Activated naive CD8-positive, alpha-beta T cell treated with anti-CD3 and anti-CD28 coated beads for 36 hours (primary cell): ENCODE measurements at places on chromosomes 12 and 14. TPM values are rescaled to one million over a fixed set of nuclear protein-coding genes. Genes with fewer than 3 reads are reported as not detected.

DNA sequence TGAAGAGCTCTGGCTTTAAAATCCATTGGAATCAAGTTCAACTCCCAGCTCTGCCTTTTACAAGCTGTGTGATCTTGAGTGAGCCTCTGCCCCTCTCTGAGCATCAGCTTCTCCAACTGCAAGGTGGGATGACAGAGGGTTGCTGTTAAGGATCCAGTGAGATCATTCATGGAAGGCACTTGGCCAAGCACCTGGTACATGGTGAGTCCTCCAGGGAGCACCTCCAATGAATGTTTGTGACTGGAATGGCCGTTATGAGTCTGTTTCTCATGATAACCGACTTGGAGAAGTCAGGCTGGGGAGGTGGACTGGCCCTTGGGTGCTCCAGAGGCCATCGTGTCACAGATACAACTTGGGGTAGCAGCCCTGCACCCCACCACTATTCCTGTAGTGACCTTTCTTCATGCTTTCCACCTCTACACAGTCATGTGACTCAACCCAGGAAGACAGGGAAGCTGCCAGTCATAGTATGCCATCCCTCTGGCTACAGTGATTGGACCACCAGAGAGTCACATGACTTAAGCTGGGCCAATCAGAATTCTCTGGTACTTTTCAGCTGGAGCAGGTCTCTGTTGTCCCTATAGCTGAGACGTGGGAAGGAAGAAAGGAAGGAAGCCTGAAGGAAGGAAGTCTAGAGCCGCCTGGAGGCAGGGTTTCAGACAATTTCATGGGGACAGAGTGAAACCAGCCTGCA lies 146.5 kb upstream of the MYL2 start:
- DNase-seq: no peak
- no peak overlapping the region for H3K27ac ChIP-seq
- H3K36me3 ChIP-seq: peaks cover 1% of the 10 kb centered on the region
- H3K27me3 ChIP-seq: no peaks in the 10 kb centered on the region

GRCh38 chr12:21341769-21342168 lies 7.1 kb upstream of the SLCO1A2 start:
- DNase-seq: no peak
- peaks cover 2% of the 10 kb centered on the region for H3K4me1 ChIP-seq
- H3K27me3 ChIP-seq: peaks cover 2% of the 10 kb centered on the region
- no peaks in the 10 kb centered on the region for H3K36me3 ChIP-seq
- no peak overlapping the region for H3K27ac ChIP-seq

DNA sequence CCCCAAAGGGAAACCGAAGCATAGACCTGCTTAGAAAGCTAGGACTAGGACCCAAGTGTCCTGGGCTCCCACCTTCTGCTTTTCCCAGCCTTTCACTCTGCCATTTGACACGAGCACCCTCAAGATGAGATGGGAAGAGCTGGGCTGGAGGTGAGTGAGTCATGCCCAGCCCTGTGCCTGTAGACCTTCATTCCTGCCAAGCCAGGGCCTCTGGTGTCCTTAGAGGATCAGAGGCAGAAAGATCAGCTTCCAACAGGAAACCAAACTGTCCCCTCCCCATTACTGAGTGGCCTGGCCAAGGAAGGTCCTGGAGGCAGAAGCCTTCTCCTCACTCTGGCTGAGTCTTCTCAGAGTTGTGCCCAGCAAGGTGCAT lies 3.5 kb downstream of the TMEM63C start:
- no peak overlapping the region for H3K27ac ChIP-seq
- H3K4me3 ChIP-seq: no peak overlapping the region
- no peaks in the 10 kb centered on the region for H3K36me3 ChIP-seq
- peaks cover 49% of the 10 kb centered on the region for H3K27me3 ChIP-seq

The PRPH gene
- total RNA-seq: not detected

The MED6 gene
- 62.3 TPM for total RNA-seq
